Inflammatory macrophage (primary cell): ENCODE measurements at places on chromosomes 11 and 22.
A peak's percentile ranks its signal among the peaks of the same experiment; 100 is the strongest.

DNA sequence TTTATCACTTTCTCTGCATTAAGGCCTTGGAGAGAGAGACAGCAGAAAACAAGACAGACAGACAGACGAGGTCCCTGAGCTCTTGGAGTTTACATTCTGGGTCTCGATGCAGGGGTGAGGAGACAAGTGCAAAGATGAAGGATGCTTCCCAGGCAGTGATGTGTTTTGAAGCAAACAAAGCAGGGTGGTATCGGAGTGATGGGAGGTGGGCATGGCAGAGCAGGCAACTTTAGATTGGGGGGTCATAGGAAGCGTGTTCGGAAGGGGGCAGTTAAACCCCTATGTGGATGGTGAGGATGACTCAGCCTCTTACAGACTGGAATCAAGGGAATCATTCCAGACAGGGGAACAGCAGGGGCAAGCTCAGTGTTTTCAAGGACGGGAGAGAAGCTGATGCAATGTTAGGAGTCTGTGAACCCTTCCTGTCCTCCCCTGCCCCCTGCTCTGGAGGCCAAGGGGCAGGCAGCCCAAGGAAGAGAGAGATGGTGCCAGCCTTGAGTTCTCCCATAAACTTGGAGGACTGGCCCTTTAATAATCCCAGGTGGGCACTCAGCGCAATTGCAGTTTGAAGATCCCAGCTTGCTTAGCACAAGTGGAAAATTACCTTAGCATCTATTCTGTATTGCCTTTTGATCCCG, 180.2 kb downstream of the CHST1 start:
- DNase-seq = no peak

DNA sequence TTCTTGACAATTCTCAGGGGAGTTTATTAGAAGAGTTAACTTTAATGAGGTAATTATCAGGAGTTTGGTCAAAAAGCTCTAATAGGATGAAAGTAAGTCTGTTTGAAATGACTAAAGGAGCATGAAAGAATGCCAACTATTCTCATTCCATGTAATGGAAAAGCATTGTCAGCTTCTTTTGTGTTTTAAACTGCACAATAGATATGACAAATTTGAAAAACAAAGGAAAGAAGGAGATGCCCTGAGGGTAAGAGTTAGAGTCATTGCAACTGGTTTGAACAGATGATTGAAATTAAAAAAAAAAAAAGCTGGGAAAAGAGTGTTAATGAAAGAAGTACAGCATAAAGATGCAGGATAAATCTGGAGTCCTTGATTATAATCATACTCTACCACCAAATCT, 296.8 kb upstream of the FOLH1 start:
- no peak for DNase-seq

DNA sequence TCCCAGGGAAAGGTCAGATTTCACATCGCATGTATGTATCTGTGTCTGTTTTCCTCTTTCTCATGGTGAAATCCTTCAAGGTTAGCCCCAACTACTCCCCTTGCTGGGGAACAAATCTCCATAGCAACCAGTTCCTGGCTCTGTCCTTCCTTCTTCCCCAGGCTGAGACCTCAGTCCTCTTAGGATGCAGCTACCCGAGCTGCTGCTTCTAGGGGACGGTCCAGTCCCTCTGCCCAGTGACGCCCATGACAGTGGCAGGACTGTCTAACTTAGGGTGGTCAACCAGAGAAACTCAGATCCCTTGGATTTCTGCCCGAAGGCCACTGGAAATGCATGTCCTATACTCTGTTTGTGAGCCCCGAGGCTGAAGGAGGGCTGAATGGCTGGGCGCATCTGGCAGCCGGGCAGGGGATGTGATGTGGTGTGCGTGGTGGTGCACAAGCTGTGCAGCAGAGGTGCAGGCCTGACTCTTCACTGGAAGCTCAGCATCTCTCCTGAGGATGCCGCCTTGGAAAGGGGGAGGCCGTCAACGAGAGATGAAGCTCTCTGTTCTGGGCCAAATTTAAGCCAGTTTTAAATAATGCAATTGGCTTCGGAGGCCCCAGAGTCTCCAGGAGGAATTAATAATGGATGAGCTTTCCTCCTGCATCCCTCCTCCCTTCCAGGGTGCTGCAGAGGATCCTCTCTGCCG, 118.7 kb upstream of the B3GAT1 start:
- no peak for DNase-seq

- DNase-seq = no peak
Observed at GRCh38 chr11:123086305-123086704, 24.4 kb upstream of the HSPA8 start.

GRCh38 chr11:33158596-33159275, 2.5 kb downstream of the CSTF3 start:
- no peak for DNase-seq

- DNase-seq = peak; percentile 79
Observed at GRCh38 chr22:38751422-38752346, 4.1 kb downstream of the SUN2 start.

DNA sequence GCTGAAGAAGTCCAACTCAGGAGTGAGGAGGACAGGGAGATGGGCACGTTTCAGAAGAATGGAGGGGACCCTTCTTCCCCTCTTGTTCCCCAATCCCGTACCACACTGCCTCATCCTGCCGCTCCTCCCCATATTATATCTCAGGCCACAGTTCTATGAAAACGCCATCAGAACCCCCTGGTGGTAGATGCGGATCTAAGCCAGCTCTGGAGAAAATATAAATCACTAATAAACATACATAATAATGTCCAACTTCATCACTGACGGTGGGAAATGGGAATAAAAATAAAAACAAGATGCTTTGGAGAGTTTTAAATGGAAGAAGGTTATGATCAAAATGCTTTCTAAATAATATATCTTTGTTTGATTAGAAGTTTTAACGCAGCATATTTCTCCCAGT, 400.3 kb downstream of the CADM1 start:
- no peak for DNase-seq

DNA sequence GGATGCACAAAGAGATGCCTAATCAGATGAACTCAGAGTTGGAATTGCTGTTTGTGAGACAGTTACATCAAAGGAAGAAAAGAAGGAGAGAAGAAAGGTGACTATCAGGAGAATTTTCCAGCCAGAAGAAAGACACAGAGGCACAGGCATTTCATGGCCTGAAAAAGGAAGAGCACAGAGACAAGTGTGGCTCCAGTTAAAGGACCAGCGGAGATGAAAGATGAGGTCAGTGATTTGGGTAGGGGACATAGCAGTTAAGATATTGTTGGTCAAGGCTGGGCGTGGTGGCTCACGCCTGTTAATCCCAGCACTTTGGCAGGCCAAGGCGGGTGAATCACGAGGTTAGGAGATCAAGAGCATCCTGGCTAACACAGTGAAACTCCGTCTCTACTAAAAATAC, 3.4 kb upstream of the ZNF280A start:
- no peak for DNase-seq

DNA sequence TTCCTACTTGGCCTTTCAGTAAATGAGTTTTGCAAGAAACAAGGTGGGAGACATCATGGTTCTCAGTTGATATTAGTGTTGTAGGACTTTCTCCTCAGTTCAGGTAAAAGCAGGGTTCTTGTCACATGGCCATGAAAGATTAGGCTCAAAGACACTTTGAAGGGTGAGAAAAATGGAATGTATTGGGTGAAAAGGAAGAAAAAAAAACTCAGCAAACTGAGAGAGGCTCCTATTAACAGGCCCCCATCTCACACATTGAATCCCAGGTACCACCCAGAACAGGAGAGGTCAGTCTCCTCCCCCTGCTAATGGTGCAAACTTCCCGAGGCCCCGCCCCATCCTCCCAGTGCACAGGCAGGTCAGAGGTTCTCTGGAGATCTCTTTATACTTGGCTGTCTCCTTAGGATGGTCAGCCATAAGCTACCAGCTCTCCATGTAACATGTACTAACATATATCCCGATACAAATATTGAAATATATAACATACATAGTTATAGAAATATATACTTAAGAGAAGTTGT, 62.2 kb downstream of the MICAL2 start:
- no peak for DNase-seq

GRCh38 chr11:128029219-128029722, 558.1 kb downstream of the ETS1 start:
- no peak for DNase-seq
